ENCODE measurements at places on chromosomes 7 and 10.

- DNase-seq: no peak
These were observed 133.3 kb downstream of the TEX36 start for GRCh38 chr10:125549653-125550052.

GRCh38 chr7:18927134-18927533 is 190.3 kb downstream of the TWIST1 start:
- no peak for DNase-seq

- DNase-seq: no peak
These were observed 40.9 kb upstream of the WDR11 start for GRCh38 chr10:120810298-120810697.

- DNase-seq: no peak
These were observed 25.2 kb downstream of the OGDH start for GRCh38 chr7:44631458-44632115.

GRCh38 chr10:30858499-30858898 is 173.2 kb downstream of the ZNF438 start:
- no peak for DNase-seq

DNA sequence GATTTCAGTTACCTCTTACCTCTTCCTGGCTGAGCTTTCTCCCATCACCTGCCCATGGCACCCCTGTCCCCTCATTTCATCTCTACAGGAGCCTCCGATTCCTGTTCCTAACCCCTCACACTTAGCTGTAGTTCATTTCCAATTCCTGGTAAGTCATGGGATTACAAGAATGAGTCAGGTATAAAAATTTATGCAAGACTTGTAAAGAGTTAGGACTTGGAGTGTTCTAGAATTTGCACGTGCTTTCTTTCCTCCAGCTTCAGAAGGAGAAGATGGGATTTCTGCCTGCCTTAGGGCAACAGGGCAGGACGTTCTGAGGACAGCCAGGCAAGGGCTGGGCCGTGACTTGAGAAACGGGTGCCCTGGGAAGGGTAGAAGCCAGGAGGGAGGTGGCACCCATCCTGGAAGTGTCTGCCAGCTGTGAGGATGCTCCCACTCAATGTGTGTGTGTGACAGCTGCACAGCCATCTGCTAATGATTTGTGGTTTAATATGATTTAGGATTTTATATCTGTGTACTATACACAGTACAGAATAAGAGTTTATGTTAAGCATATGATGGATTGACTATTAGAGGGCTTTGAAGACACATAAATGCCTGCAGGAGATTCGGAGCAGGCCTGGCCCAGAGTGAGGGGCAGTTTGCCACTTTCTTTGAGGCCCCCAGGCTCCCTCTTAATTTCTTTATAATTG is 81.5 kb upstream of the VIPR2 start:
- DNase-seq: no peak

DNA sequence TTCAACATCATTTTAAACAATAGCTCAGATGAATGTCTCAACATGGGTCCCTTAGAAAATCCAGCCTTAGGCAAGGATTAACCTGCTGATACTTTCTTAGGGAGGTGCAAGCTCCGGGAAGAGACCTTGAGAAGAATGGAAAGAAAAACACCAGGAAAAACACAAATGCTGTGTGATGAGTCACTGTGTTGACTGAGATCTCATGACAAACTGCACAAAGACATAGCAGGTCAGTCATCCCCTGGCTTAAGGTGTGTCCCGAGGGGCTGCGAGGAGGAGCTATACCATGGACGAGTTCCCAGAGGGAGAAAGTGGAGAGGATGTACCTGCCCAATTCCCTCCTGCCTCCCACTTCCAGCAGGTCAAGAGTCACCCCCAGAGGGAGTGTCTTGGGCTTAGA is 98.0 kb downstream of the TEX36 start:
- no peak for DNase-seq

GRCh38 chr10:102367441-102367840 is 28.1 kb upstream of the NFKB2 start:
- no peak for DNase-seq

- no peak for DNase-seq
These were observed 49.3 kb downstream of the PPP1R17 start for GRCh38 chr7:31735991-31736982.

DNA sequence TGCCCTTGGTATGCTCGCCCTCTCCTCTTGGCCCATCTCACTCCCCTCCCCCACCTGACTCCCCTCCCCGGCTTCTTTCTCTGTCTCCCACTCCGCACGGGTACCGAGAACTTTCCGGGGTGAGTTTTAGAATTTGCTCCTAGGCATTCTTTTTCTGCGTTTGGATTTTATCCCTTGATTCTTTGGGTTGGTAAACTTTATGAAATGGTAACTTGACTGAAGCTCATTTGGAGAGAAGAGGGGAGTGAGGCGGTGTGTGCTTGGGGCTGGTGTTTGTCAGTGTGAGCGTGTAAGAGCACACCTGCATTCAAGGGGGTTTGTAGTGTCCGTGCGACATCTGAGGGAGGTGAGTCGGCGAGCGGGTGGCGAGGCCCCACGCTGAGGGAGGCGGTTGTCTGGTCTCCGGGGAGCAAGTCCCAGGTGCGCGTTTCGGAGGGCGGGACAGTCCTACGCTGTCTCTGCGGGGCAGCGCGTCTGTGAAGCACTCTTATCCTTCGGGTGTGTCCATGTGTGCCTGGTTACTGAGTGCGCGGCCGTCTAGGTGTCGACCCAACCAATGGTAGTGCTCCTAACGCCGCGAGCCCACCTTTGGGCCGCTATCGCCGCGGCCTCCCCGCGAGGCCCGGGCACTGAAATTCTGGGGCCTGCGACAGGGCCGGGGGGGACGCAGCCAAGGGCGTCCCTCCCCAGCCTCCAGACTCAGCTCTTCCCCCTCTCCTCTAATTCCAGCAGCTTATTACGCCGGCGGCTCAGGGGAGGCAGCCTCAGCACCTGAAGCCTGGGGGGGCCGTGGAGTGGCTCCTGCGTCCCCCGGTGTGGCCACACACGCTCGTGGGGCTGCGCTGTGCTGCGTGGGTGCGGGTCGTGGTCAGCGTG is 2.6 kb upstream of the ZNF503 start:
- no peak for DNase-seq

DNA sequence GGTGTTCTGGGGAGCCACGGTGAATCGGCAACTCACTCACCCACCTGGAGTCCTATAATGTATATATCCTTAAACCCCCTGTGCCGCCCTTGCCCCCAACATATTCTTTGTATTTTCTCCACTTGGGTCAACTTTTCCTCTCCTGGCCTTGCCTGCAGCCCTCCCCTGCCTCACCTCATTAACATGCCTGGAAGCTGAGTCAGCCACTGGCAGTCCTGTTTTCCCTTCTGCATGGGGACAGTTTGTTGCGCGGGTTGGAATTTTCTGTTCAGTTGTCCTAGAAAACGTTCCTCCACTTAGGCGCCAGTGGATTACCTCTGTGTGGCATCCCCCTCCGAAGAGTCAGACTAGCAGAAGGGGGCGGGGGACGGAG is 97.4 kb downstream of the C10orf105 start:
- DNase-seq: no peak

GRCh38 chr10:122051609-122052385 is 62.8 kb downstream of the TACC2 start:
- DNase-seq: no peak
